HFF-Myc (cell line): ENCODE measurements at places on chromosomes 7 and 10.

DNA sequence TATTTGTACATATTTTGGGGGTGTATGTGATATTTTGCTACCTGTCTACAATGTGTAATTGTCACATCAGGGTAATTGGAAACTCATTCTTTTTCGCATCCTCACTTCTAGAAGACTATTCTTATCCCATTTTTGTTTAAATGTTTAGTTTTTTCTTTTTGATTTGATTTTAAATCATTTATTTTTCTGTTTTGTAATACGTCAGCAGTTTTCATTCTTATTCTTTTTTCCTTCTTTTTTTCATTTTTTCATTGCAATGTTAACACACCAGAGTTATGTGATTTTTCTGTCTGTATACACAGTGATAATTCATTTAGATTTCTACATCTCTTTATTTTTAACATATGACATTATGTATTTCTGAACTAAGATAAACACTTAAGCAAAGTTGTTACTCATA lies 85.5 kb downstream of the SLC13A1 start:
- DNase-seq: no peak

DNA sequence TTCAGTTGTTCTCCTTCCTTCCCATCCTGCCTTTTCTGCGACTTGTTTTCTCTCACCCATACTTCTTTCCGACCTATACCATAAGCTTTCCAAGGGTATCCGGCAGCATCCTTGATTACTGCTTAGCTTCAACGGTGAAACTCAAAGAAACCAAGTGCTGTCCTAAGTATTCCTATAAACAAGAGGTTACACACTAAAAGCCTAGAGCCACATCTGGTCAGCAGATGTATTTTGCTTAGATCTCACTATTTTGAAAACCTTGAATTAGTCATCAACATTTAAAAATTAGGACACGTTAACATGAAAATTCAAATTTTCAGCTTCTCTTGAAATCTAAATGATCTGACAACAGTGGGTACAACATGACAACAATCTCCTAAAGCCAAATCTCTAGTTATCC lies 20.0 kb downstream of the ARHGAP21 start:
- DNase-seq: peak; percentile 93

GRCh38 chr10:104650072-104650471 lies 9.0 kb downstream of the SORCS3 start:
- DNase-seq: no peak

DNA sequence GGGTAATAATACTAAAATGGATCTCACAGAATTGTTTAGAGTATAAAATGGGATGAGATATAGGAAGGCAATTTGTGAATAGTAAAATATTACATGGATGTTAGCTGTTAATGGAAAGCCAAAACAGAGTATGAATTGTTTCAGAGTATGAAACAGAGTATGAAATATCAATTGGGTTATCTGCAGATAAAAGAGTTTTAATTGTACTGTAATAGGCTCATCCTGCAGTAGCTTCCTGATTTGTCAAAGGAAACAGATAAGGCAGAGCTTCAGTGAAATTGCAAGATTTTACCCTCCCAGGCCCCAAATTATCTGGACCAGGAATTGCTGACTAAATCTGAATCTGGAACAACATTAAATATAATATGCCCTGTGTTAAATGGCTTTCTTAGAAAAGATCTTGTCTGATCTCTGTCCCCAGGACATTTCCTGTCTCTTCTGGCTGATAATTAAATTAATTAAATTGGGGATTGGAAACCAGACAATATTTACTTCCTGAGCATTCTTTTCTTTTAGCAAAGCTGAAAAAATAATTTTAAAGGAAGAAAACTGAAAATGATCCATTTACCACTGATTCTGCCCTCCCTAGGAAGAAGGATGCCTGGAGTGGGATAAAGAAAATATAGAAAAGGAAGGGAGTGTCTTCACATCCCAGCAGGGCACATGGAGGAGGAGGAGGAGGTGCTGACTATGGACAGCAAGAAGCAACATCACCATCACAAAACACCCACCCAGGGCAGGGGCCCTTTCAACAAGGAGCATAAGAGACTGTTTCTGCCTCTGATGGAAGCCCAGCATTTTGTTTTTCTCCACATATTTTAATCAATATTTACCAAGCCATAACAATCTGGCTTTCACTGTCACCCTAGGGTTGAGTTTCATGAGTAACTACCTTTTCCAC lies 18.5 kb downstream of the PTN start:
- no peak for DNase-seq

DNA sequence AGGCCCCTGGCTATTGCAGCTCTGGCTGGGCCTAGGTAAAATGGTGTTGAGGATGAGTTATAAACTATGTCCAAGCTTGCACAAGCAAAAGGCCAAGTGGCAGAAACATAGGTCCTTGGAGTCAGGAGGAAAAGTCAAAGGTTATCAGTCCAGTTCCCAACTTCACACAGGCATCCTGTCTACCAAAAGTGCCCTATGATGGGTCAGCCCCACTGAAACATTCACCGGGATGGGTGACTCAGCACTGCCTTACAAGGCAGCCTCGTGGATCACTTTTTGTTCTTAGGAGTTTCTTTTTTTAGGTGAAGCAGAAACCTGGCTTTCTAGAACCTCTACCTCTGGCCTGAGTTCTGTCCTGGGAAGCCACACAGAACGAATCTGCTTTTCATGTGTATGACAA lies 158.8 kb upstream of the LYZL2 start:
- no peak for DNase-seq

DNA sequence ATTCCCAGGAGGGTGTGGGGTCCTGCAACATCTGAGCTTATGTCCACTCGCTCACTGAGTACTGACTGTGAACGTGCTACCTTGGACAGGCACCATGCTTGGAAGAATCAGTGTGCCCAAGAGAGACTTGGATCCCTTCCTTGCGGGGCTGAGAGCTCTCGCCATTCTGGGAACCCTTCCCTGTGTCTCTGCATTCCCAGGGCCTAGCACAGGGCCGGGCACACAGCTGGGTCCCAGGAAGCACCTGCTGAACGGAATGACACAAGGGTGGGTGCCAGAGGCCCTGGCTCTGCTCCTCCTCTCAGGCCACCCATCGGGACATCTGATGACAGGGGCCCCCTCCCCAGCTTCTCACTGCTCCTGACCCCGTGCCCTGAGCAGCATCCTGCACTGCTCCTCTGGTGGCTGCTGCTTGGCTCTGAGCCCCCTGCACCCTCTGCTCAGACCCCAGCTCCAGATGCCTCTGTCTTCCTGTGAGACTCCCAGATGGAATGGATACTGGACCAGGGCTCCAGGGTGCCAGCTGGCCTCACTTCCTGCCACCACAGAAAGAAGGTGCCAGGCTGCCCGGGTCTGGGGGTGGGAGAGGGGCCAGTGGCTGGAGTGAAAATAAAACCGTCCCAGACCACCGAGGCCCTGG lies 129.6 kb downstream of the NEURL1 start:
- no peak for DNase-seq

- no peak for DNase-seq
Observed at GRCh38 chr7:8613191-8613590, 179.8 kb downstream of the NXPH1 start.

GRCh38 chr7:129435414-129435829 lies 1.2 kb downstream of the STRIP2 start:
- DNase-seq: no peak

DNA sequence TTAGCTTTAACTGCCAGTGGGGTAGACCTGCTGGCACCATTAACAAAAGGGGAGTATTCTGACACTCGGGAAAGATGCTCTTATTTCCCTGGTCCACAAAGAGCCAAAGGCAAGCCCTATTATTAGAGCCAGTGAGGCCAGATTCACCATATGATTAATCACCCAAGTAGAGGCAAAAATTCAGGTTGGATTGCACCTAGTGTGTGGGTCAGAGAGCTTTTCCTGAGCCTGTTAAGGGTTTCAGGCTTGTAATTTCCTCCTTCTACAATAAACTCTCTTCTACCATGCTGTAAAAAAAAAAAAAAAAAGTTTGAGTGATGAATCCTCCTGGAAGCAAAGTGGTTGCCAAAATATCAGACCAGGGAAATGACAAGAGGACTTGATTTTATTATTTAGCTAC lies 163.5 kb downstream of the MBL2 start:
- no peak for DNase-seq

DNA sequence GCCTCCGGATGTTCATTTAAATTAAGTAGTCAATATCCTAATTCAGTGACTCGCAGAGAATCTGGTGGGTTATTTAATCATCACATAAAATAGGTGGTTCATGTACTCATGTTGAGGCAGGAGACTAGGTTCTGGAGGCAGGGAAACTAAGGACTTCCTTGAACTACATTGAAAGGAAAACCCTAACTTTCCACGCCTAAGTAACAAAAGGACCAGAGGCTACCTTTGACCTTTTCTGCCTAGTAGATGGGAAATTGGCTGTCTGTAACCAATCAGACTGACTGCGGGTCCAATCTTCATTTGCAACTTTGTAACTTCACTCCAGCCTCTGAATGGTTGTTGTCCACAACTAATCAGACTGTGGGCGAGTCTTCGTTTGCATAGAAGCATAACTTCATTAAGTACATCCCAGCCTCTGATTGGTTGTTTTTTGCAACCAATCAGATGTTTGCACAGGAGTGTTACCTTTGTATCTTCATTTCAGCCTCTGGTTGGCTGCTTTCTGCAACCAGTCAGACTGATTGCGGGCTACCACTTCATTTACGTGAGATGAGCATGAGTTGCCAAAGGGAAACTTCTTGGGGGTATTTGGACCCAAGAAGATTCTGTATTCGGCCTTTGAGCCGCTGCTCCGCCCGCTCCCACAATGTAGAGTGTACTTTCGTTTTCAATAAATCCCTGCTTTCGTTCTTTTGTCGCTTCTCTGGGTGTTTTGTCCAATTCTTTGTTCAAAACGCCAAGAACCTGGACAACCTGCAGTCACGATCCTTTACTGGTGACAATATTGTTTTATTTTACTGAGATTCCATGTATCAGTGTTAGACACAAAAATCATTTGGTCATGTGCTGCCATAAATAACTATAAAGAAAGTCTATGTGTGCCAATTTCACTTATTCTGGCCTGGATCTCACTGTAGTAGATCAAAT lies 1.7 kb upstream of the ST7 start:
- DNase-seq: no peak

- no peak for DNase-seq
Observed at GRCh38 chr10:58775960-58776567, 263.4 kb downstream of the BICC1 start.

GRCh38 chr10:100624298-100624697 lies 88.6 kb downstream of the HIF1AN start:
- no peak for DNase-seq
